Calu3 (cell line): ENCODE measurements at places on chromosomes 5 and 9. TPM values are rescaled to one million over a fixed set of nuclear protein-coding genes. Genes with fewer than 3 reads are reported as not detected.

- no peak for DNase-seq
Observed at GRCh38 chr5:38878391-38879077, 32.7 kb downstream of the OSMR start.

The PRR7 gene
- 25.2 and 27.6 TPM in 2 replicates for total RNA-seq

- no peak for DNase-seq
Observed at GRCh38 chr5:176776141-176776865, 34.1 kb upstream of the UNC5A start.

The SLC6A19 gene
- not detected in 2 replicates for total RNA-seq

The LIFR gene
- total RNA-seq = 7.6 and 7.9 TPM in 2 replicates

GRCh38 chr9:77598524-77598923, 49.6 kb downstream of the GNA14 start:
- DNase-seq = no peak

- DNase-seq = no peak
Observed at GRCh38 chr9:32954642-32955041, 46.8 kb downstream of the APTX start.

The PNPLA7 gene
- total RNA-seq = 1.8 and 3.6 TPM in 2 replicates

- DNase-seq = no peak
Observed at GRCh38 chr5:125549322-125549911, 803.0 kb upstream of the ZNF608 start.

DNA sequence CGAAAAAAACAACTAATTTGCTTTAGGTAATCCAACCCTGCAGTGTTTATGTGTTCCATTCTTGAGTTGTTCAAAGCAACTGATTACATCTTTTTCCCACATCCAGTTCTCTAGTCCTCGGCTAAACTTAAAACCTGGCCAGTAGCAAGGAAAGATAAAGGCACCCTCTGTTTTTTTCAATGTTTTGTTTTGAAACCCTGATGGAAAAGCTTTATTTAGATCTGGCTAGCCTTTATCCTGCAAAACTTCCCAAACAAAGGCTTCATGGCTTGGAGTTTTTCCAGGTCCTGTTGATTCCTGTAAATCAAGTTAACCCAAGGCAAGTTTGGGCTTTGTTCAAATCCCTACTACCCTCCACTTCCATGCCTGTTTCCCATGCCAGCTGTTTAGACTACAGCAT, 105.1 kb downstream of the CEMIP2 start:
- DNase-seq = no peak

The CLTB gene
- 104 and 116 TPM in 2 replicates for total RNA-seq

DNA sequence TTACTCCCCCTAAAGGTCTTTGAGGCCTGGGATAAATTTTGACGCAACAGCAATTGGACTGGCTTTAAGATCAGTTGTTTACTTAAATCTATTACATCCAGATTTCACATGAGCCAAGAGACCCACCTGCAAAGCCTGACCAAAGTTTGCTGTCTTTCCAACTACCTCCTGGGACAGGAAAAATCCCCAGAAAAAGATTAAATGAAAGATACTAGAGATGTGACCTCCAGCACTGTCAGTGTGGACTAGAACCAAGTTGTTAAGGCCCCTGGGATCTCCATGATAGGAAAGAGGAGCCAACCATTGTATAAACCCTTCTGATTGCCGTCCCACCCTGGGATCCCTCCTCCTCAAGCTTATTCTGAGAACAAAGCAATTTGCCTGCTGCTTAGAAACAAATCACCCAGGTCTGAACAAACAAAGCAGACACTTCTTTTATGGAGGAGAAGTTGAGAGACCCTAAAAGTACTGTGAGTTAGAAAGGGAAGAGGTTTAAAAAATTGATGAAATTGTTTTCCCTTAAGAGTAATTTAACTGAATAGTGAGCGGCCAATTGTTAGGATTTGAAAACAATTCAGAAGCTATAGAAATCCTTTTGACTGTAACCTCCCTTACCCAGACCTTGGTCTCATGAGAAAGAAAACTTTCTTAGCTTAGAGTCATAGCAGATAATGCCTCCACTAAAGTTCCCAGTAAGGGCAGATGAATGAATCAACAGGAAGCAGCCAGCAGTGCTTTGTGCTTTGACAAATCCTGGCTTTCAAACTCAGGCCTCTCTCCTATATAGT, 255.2 kb downstream of the TMEM167A start:
- DNase-seq = no peak

DNA sequence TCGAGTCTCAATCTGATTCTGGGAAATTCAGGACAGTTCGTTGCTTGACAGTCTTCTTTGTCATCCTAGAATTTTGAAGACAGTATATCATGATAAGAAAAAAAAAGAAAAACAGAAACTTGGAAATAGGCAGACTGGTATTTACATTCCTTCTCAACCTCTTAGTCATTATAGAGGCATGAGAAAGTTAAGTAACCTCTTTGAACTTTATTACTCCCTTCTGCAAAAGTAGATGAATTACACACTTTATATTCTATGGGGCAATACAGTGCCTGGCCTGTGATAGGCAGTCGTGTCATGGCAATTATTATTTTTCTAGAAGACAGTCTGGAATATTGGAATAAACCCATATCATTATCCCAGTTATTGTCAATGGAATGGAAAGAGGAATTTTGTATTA, 828.9 kb downstream of the TLR4 start:
- DNase-seq = no peak

DNA sequence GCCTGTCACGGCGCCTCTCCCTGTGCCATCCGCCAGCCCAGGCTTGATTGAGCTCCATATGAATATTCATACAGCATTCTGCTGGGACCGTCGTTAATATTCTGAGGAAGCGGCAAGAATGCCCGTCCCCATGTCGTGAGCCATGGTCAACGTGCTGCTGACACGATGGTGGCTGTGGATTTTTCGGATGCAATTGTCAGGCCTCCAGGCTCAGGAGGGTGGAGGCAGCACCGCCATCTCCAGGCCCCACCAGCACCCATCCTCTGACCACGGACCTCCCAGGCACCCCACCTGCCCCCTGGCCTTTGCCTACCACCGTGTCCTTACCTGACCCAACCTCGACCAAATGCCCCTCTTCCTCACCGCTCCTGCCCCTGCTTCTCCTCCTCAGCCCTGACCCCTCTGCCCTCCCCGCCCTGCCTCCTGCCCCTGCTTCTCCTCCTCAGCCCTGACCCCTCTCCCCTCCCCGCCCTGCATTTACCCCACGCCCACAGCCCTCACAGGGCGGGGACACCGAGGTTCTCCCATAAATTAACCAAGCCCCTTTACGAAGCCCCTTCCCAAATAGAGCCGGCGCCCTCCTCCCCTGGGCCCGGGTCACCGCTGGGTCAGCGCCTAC, 9.9 kb downstream of the TMEM250 start:
- no peak for DNase-seq

DNA sequence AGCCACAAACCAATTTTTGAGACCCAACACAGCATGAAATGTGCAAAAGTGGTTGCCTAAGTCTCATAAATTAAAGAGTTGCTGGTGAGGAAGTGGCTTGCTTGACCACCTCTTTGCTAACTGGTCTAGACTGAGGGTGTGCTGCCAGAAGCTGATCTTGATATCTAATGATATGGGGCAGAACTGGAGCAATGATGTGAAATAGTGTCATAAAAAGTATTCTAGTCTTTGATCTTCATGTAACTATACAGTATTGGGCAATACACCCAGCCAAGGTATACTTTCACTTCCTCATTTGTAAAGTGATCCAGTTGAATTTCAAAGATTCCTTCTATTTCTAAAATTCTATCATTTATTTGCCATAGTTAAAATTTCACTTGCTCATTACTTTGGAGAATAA, 5.9 kb upstream of the YTHDC2 start:
- no peak for DNase-seq

The RFX3 gene
- total RNA-seq = 10.0 and 10.1 TPM in 2 replicates

DNA sequence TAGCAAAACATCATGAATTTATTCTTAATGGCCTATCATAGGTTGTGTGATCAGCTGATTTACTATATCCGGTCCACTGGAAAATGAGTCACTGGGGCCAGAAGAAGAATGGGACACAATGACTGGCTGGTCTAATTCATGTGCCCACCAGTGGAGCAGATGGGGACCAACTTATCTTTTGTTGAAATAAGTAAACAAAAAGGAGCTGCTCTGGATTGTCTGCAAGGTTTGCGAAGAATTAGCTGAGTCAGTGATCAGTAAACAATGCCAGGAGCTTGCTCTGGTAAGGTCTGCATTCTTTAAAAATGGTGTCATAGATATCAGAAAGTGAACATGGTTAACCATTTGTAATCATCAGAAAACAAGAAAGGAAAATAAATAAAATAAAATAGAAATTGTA, 128.0 kb downstream of the RASEF start:
- peak; percentile 39 for DNase-seq

DNA sequence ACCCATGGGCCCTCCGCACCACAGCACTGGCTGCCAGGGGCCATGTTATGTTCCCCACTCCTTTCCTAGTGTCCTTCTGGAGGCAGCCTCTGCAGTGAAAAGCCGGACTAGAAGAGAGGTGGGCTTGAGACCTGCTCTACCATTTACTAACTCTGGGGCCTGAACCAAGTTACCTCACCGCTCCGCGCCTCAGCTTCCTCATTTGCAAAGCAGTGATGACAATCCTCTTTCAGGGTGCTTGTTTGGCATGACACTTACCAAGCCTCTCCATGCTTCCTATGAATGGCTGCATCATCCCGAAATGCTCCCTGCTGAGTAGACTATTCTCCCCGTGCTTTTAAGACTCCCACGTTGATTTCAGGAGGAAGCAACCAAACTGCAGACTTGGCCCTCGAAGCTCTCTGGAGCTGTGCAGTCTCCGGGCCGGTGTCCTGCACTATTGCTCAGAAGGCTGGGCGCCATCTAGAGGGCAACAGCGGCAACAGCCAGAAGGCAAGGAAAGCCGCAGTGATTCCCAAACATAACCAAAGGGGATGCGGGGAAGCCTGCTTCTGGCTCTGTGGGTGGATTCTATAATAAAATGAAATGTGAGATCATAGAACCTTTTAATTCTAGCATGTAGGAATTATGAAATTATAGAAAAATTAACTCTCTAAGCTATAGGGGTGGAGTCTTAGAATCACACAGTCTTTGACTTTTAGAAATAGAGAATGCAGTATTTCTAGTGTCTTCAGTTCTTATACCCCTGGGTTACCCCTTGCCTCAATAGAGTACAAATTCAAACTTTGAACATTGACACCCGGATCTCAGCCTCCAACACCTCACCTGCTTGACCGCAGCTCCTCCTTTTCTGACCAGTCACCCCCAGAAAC, 599.8 kb upstream of the BRINP1 start:
- peak; percentile 65 for DNase-seq

GRCh38 chr5:76816110-76816831, 2.6 kb upstream of the F2RL1 start:
- DNase-seq = no peak

GRCh38 chr5:33372721-33373472, 67.9 kb upstream of the TARS1 start:
- no peak for DNase-seq

DNA sequence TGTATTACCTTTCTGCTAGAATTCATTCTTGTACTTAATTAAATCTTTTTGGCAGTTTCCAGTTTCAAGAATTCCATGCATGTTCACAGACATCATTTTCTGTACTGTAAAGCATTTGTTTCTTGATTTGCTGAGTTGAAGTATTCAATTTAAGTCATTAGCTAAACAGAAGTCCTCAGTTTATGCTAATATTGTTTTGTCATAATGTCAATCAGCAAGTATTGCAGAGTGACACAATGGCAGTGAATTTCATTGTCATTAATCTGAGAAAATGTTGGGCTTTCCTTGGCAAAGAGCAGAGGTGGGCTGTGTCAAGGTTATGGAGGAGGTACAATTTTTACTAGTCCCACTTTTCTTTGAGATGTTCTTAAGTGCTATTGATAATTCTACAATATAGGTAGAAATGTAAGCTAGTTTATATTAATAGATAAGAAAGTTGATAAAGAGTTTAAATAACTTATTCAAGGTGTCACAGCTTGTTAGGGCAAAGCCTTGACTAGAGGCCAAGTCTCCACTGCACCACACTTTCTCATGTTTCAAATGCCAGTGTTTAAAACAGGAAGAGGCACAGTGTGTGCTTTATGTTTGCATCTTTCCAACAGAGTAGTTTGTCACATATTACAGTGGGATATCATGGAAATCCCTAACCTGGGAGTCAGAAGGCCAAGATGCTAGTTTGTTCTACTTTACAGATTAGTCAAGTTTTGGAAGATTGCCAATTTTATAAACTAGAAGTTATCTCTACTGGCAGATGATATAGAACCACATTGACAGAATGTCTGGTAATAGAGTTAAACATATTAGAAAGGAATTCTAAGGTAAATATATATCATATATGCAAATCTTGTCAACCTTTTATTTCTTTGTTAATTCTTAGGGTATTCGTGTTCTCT, 56.3 kb downstream of the SLF1 start:
- DNase-seq = no peak

- no peak for DNase-seq
Observed at GRCh38 chr9:110303133-110303532, 34.5 kb downstream of the TXNDC8 start.

The ARL14EPL gene
- total RNA-seq = 0.66 and 1.2 TPM in 2 replicates

GRCh38 chr9:134437403-134438194, 111.3 kb downstream of the RXRA start:
- DNase-seq = no peak

DNA sequence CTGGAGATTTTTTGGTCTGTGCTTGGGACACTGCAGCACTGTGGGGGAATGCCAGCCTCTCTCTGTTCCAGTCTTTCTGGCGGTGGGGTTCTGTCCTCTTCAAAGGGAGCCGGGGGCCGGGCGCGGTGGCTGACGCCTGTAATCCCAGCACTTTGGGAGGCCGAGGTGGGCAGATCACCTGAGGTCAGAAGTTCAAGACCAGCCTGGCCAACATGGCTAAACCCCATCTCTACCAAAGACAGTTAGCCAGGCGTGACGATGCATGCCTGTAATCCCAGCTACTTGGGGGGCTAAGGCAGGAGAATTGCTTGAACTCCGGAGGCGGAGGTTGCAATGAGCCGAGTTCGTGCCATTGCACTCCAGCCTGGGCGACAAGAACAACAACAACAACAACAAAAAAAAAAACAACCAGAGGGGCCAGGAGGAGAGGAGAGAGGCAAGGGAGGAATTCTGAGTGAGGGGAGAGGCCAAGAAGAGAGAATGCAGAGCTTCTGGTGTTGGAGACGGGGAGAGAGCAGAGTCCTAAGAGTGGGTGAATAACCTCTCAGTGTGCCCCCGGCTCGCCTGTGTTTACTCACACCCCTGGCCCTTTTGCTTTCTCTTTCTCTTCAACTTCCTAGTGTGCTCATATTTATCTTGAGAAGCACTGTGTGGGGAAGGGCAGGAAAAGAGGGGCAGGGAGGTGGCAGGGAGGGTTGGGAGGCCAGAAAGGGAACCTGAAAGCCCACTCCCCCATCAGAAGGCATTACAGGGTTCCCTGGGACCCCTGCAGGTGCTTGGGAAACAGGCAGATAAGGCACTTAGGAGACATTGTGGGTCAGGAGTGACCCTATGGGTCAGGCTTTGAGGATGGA, 3.2 kb upstream of the SET start:
- no peak for DNase-seq

DNA sequence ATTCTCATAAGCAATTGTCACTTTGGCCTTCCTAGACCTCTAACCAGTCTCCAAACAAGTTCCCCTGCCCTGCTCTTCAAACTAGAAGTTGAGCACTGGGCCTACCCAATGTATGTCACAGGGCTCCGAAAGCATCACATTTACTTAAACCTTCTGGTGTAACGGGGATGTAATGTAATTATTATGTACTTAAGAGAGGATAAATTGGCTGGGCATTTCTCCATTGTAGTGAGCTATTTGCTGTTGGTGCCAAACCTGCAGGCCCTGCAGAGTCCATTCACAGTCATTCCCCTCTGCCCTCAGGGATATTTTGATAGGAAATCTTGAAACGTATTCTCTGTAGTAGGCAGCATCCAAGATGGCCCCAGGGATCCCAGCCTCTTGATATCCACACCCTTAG, 64.2 kb upstream of the GNE start:
- no peak for DNase-seq

The RPS14 gene
- 2,194 and 2,330 TPM in 2 replicates for total RNA-seq

The TUSC1 gene
- 5.1 and 6.8 TPM in 2 replicates for total RNA-seq
